Stimulated activated CD8-positive, alpha-beta memory T cell treated with anti-CD3 and anti-CD28 coated beads, Interleukin-12 subunit alpha, Interleukin-12 subunit beta, amount 100 ng/mL, for 4 hours (primary cell): ENCODE measurements at places on chromosomes 12 and 14.

- no peak for DNase-seq
Observed at GRCh38 chr14:100715332-100715731, 11.4 kb upstream of the DLK1 start.

DNA sequence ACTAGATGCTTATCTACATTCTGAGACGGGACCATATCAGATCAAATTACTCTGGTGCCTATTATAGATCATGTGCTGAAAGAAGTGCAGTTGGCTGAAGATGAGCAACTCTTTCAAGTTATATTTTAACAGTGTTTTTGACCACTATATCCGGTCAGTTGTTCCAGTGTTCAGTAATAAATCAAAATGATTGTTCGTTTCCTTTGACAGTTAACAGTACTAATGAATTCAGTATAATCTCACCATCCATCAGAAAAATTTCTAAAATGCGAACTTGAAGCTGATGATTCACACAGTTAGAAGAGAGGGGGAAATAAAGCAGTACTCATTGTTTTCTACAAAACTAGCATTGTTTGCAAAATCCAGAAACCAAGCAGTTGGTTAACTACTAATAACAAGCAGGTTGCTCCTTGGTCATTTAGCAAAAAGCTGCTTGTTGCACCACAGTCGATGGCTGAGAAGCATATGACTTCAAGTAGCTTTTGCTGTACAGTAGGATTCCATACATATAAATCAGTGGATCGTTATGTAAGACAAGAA is 2.3 kb downstream of the RPS6KA5 start:
- no peak for DNase-seq

GRCh38 chr14:36817071-36817930 is 155.6 kb downstream of the PAX9 start:
- no peak for DNase-seq

DNA sequence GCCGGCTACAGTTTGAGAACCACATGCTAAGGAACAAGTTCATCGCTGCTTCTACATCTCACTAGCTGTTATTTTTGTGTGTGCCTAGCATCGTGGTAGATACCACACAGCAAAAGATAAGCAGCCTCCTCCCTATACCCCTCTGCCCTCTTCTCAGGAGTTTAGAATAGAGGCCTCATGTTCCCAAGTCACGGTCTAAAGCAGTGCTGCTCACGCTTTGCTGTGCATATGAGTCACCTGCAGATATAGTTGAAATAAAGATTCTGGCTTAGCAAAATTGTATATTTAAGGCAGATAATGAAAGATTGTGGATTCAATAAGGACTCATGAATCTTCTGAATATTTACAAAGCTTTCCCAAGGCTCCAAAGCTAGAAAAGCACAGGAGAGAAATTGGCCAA is 28.0 kb downstream of the PLEKHG7 start:
- no peak for DNase-seq

GRCh38 chr12:116303929-116304328 is 26.4 kb upstream of the MED13L start:
- no peak for DNase-seq

DNA sequence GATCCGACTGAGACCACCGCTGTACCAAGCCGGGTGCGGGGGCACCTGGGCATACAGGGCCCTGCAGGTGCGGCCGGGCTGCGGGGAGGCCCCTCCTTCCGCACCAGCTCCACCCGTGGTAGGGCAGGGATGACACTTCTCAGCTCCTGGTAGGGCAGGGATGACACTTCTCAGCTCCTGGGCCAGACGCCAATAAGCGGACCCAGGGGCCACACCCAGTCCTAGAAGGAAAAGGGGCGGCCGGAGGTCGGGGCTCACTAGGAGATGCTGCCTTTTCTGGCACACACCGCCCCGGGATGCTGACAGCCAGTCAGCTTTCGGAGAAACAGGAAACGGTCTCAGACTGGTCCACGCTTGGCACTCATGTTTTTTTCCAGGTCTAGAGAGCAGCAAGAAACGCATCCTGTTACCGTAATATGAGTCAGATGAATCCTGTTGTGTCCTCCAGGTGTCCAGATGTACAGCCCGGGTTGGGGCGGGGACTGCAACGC is 34.8 kb downstream of the NFKBIA start:
- DNase-seq, result no peak

GRCh38 chr14:104253901-104254353 is 115.5 kb downstream of the KIF26A start:
- DNase-seq, result no peak

DNA sequence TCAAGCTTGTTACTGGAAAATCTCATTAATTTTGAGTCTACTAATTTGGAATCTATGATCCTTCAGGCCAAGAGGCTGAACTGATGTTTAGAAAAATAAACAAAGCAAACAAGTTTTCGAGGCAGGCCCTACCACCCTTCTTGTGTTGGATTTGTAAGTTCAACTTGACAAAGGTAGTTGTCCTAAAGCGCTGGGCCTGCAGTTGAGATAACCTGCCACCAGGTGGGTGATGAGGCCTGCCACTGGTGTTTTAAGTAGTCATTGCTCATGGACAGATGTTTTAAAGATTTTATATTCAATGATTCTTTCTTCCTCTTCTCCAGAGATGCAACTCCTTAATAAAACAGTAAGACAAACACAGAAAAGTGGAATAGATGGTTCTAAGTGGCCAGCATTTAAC is 19.4 kb downstream of the ACVRL1 start:
- no peak for DNase-seq
